Stimulated activated CD8-positive, alpha-beta memory T cell treated with anti-CD3 and anti-CD28 coated beads, Interleukin-15, amount 100 ng/mL, for 4 hours (primary cell): ENCODE measurements at places on chromosomes 2 and 18.

DNA sequence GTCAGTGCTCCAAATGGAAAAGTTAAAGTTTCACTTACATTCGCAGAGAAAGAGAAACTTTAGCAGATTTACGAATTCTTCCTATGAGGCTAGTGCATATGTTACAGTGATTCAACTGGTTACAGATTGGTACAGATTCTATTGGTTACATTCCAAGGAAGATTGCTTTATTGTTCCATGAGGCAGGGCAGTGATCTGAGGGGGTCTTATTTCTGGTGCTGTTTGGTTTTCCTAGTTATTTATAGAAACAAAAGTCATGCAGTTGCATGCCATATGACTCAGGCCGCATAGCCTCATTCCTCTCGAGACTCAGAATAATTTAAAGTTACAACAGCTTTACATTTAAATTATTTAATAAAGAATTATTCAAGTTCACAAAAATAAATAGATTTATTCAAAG is 385.4 kb upstream of the SYT4 start:
- DNase-seq = no peak

DNA sequence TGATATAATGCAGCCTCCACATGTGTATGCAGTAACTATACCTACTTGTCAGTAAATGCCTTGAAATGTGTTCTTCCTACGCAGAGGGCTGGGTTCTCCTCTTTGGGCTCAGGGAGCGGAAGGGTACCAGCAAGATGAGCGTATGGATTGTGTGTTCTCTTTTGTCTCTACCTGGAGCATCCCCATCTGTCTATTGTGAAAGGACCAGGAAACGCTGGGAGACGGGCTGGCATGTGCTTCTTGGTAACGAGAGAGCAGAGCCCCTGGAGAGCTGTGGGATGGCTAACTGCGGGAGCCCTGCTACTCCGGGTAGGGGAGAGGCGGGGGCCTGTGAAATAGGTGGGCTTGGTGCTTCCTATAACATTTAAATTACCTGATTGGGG is 80.9 kb downstream of the BCL2 start:
- DNase-seq = no peak

DNA sequence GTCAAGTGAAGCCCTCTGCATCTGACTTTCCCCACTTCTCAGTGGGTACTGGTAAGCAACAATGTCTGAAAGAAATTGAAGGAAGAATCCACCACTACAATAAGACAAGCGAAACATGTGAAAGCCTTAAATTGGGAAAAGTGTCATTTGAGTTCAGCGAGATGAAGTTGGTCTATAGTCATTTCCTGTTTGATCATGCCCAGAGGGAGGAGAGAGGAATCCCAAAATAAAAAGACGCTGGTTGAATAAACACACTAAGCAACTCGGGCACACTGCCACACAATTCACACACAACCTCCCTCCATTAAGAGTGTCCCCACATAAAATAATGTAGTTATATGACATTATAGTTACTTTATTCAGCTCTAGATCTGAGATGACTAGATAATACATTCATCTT is 166.1 kb downstream of the CBLN2 start:
- DNase-seq = no peak

DNA sequence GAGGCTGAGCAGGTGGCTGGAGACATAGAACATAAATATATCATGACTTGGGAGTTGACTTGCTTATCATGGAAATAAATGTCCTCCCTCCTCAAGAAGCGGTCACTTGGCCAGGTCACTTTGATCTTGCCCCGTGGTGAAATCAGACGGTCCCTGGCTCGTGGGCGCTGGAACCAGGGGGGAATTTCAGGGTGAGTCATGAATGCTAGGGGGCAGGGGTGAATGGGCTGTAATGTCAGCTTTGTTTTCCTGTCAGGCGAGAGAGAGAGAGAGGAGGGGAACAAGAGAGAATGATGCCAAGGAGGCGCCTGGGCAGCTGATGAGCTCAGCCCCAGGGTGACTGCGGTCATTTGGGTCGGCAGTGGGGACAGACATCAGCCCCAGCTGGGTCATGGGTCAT is 47.7 kb downstream of the RRM2 start:
- no peak for DNase-seq

DNA sequence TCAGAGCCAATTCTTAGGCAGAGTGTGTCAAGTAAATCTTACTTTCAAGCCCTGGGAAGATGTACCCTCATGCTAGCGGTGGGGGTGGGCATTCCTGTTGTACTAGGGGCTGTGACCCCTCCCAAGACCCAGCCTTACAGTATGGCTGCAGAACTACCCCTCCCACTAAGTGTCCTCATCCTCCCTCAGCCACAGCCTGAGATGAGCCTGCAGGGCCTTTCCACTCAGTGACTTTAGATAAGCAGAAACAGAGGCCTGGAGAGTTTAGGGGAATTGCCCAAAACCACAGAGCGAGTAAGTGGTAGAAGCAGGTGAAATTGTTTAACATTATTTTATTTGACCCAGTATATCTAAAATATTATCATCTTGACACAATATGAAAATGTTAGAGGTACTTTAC is 36.6 kb downstream of the TTC32 start:
- DNase-seq = no peak

- DNase-seq = no peak
Measured at GRCh38 chr18:24112874-24113615, 25.8 kb upstream of the CABYR start.

GRCh38 chr18:9803063-9803697 is 82.6 kb upstream of the TXNDC2 start:
- DNase-seq = no peak

GRCh38 chr18:23951206-23951605 is 63.3 kb upstream of the TTC39C start:
- no peak for DNase-seq

- DNase-seq = no peak
Measured at GRCh38 chr18:35905436-35905835, 67.0 kb upstream of the RMP24 start.

DNA sequence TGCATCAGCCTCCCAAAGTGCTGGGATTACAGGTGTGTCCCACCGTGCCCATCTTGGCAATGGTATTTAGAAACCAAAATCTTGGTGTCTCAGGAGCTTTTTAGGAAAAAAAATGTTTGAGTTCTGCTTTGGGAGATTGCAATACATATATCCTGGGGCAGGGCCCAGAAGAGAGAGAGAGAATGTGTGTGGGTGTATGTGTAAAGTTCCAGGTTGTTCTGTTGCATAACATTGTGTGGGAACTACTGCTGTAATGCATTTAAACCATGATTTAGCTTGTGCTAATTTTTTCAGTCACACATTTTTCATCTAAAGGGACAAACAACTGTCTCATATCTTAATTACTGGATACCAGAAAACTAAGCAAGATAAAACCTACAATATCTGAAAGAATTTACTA is 70.8 kb upstream of the NABP1 start:
- no peak for DNase-seq

GRCh38 chr2:241187101-241187917 is 1.2 kb upstream of the ANO7 start:
- DNase-seq = no peak

- no peak for DNase-seq
Measured at GRCh38 chr2:42965196-42965595, 172.8 kb upstream of the HAAO start.

DNA sequence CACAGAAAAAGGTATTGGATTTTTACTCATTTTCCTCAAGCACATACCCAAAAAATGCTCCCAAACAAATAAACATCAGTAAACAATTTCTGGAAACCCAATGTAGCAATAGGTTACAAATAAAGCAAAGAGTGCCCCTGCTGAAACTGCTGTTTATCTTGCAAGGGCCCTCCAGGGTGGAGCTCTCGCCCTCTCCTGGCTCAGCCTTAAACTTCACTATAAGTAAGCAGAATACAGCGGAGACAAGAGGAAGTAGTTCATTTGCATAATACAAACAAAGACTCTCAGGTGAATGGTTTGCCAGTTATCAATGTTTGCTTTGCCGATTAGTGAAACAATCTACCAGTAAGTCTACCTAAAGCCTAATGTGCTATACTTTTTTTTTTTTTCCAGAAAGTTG is 437.6 kb downstream of the DLGAP1 start:
- DNase-seq = no peak

DNA sequence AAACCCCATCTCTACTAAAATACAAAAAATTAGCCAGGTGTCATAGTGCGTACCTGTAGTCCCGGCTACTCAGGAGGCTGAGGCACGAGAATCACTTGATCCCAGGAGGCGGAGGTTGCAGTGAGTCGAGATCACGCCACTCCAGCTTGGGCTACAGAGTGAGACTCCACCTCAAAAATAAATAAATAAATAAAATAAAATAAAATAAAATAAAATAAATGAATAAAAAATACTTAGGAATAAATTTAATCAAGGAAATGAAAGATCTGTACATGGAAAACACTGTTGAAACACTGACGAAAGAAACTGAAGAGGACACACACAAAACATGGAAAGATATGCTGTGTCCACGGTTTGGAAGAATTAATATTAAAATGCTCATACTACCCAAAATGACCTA is 56.5 kb upstream of the ASPRV1 start:
- no peak for DNase-seq

- no peak for DNase-seq
Measured at GRCh38 chr2:12119841-12120240, 373.4 kb downstream of the LPIN1 start.

DNA sequence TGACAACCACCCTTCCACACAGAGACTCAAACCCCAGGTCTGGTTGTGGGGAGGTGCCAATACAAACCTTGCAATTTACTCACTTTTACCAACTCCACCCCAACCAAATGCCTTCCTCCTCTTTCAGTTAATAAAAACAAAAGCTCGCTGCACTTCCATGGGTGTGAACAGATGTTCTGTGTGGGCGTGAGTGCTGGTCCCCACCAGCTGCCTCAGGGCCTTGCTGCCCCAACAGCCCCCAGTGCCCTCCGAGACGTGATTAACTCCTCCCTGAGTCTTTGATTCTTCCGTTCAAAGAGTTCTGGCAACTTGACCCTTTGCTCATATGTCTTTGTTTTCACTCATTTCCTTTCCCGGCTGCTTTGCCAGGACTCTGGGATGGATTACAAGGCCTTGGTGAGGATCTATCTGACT is 258.9 kb upstream of the CXCR4 start:
- DNase-seq = no peak

DNA sequence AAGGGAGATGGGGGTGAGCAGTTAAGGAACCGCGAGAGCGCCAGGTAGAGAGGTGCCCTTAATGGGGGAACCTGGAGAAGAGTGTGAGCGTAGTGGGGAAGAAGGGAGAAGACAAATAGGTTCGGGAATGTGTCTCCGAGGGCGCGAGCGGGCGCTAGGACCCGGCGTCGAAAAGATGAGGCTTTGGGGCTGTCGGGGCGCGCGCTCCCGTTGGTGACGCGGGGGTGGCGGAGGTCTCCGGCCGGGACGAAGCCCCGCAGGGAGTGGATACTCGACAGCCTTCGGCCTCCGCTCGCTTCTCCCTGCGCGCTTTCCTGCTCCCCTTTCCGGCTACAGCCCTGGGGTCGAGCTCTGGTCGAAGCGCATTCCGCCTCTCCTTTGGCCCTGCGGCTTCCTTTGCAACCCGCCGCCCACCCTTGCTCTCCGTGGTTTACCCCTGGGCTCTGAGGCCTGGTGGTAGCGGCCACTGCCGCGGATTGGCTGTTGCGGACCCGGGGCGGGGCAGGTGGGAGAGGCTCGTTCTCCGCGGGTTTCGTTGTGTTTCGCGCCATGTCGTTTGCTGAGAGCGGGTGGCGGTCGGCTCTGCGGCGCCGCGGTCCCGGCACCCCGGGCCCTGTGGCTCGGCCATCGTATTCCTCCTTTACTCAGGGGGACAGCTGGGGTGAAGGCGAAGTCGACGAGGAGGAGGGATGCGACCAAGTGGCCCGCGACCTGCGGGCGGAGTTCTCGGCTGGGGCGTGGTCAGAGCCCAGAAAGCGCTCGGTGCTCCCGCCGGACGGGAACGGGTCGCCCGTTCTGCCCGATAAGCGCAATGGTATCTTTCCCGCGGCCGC is at the start of gene ARL6IP6:
ARL6IP6 (plus strand) TSS at position 545 of the 833 bp plus-strand sequence; CDS start at position 550, 5 bp downstream.
- DNase-seq = peak; percentile 90

- no peak for DNase-seq
Measured at GRCh38 chr2:219912491-219912921, 285.1 kb downstream of the SLC4A3 start.

- no peak for DNase-seq
Measured at GRCh38 chr2:3759331-3759730, 56.0 kb downstream of the DCDC2C start.

GRCh38 chr2:167826906-167827305 is 420.5 kb downstream of the STK39 start:
- DNase-seq = no peak

GRCh38 chr2:202278944-202279343 is 13.4 kb downstream of the NOP58 start:
- no peak for DNase-seq

DNA sequence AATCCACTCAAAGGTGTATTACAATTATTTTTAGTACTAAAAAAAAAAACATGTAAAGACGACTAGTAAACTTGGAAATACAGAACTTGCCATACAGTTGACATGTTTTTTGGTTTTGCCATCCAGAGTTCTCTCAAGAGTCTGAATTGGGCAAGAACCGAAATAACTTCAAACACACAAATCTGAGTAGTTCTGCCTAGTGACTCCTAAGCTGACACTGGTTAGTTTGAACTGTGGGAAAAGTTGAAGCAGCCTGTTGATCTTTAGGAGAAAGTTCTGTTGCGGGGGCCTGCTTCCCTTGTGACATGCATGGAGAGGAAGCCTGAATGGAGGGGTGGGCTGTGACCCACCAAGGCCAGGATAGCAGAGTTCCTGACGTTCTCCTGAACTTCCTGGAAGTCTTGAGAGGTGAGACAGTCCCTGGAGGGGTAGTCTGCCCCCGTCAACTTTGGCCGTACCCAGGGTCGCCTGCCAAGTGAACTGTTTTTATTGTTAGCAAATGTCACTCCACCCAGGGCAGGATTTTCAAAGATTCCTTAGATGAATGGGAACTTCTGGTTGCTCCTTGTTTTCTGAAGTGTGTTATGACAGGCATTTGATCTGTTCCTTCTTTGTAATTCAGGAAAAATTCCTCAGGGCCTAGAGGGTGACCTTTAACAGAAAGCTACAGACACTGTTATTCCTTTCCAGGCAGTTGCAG is 85.6 kb upstream of the SPTBN1 start:
- DNase-seq = no peak

GRCh38 chr2:27863146-27863545 is 27.0 kb downstream of the RBKS start:
- DNase-seq = no peak

DNA sequence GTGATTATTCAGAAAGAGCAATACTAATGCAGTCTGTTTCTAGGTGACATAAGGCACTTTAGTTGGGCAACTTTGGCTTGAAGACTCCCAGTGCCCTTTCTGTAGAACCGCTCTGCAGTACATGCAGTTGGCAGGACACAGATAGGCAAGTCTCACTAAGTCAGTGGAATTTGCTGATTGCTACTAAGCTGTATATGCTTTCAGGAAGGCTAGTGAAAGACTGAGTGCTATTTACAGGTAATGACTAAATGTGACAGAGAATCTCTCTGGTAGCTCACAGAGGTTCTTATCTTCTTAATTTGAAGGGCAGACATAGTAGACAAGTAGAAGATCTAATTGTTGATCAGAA is 243.0 kb downstream of the WDPCP start:
- DNase-seq = no peak

GRCh38 chr2:64992990-64993389 is 3.8 kb downstream of the SLC1A4 start:
- no peak for DNase-seq
